ENCODE measurements at places on chromosomes 16 and 17.

DNA sequence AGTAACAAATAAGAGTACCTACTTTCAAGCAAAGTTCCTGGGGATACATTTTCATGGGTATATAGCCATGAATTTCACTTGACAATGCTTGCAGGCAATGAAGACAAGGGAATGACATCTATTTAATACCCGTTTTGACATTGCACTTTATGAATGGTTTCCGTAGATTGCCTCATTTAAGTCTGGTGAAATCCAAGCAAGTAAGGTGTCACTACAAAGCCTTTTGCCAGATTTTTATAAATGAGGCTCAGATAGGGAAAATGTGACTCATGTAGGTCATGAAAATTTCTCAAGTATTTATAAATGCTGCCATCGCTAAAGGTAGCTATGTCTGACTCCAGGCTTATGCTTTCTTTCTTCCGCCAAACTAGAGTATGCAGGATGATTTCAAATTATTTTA lies 644.3 kb downstream of the CDH8 start:
- DNase-seq, result no peak

- DNase-seq, result no peak
Observed at GRCh38 chr16:1309888-1310831, 724 bp downstream of the UBE2I start.

- peak; percentile 91 for DNase-seq
Observed at GRCh38 chr16:11560701-11561453, 25.8 kb downstream of the LITAF start.

- no peak for DNase-seq
Observed at GRCh38 chr16:75617121-75617520, 6.0 kb downstream of the ADAT1 start.

All from bronchial epithelial cell (primary cell).